ENCODE measurements at places on chromosomes 3 and 15.

DNA sequence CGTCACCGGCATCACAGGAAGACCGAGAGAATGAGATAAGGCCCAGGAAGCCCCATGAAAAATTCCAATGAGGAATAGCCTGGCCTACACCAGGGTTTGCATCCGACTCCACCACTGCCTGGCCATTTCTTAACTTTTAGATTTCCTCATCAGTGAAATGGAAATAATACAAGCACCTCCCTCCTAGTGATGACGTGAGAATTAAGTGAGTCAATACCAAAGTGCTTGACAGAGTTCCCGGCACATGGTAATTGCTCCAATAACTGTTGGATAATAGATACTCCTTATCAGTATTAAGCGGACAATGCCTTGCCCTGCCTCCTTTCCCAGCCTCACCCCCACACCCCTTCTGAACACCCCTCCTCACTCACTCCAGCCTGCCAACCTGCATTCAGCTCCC is 105.4 kb downstream of the TLE3 start:
- no peak for DNase-seq

DNA sequence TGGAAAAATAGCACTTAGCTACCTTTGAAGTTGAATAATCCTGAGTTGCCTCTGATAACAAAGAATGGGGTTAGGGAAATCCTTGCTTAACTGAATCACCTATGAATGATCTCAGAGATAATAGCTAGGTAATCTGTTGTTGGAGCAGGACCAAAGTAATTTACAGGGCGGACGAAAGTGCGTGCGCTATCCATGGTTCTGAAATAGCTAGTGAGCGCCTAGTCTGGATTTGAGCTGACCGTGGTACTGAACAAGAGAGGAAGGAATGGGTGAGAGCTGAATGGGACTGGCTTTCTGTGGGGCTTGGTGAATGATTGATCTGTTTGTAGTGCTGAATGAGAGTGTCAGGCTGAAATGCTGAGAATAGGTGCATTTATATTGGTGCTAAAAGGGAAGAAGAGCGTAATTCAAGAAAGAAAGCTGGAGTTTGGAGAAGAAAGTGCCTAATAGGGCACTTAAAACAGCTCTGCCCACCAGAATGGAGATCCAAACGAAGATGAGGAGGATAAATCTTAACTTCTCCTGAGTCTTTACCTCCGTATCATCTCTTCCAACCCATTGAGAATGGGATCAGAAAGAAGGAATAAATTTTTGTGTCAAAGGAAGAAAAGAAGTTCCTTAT is 10.1 kb downstream of the SCN10A start:
- no peak for DNase-seq

DNA sequence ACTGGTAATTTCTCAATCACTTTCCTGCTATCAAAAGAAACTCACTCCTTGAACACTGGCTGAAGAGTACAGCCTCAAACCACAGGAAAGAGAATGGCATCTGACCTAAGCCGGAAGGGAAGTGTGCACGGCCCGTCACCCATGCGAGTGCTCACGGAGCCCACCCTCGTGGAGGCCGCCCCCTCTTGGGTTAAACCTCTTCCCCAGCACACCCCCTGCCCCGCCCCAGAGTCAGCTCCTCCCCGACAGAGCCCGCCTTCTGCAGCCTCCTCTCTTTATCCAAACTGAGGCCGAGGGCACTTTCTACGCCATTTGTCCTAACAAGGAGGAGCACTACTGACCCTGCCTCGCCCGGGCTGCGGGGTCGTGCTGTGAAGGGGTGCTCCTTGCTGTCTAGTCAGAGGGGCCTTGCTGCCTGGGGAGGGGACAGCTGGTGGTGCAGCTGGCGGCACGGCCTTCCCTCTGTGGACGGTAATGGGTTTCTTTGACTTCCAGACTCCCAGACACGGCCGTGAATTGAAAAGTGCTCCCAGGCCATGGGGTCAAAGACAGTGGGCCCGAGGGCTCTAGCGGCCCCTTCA is 137.7 kb downstream of the NSMCE3 start:
- no peak for DNase-seq

DNA sequence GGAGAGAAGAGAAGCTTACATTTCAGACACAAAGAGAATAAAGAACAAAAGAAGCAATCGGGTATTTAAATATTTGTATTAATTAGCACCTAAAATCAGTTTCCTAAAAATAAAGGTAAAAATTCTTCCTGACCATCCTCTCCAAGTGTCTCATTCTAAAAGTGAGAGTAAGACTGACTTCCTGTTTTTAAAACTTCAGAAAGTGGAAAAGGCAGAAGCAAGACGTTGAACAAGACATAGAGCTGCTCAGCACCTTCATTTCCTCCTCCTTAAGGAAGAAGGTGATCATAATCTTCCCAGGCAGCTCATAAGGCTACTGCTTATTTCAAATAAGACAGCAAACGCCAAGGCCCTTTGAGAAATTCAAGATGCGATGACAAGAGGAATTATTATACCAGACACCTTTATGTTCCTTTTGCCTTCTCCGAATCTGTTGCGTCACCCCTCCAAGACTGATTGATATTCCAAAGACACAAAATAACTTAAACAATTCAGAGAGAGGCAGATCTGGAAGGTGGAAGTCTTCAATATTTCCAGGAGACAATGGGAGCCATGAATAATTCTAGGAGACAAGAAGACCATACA is 238.8 kb upstream of the TLE3 start:
- DNase-seq: no peak

GRCh38 chr3:50653937-50654595 is 20.7 kb upstream of the DOCK3 start:
- no peak for DNase-seq

GRCh38 chr3:72591522-72592421 is 256.5 kb downstream of the SHQ1 start:
- no peak for DNase-seq

GRCh38 chr3:119817583-119818363 is 35.9 kb downstream of the NR1I2 start:
- no peak for DNase-seq

GRCh38 chr15:79117442-79118204 is 27.0 kb upstream of the RASGRF1 start:
- no peak for DNase-seq

- DNase-seq: no peak
These were observed 21.5 kb downstream of the FAM174B start for GRCh38 chr15:92634060-92634459.

DNA sequence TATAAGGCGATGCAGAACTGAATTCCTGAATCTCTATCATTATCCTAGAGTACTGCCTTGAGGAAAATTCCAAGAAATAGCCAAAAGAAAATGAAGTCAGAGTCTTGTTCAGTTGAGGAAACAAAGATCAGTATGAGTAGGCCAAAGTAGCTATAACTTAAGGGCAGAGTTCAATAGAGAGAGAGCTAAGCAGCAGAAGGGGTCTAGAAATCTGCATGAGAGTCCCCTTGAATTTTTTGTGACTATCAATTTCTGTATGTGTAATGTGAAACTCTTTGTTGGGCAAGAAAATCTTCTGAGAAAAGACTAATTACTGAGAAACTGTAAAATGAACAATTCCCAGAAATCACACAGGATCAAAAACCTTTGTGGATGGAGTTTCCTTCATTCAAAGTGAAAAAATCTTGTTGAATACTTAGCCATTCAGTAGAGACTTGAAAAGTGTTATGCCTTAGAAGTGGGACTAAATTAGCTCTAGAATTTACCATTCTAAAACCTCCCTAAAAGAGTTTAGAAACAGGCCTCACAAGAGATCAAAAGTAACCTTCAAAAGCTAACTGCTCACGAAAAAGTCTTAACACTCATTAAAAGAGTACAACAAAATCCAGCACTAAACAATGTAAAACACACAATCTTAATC is 43.1 kb upstream of the FNDC3B start:
- no peak for DNase-seq

GRCh38 chr15:101489237-101489598 is 289 bp downstream of the PCSK6 start:
- DNase-seq: peak; percentile 6

- DNase-seq: no peak
These were observed 500 bp downstream of the PARP6 start for GRCh38 chr15:72271895-72272212.

DNA sequence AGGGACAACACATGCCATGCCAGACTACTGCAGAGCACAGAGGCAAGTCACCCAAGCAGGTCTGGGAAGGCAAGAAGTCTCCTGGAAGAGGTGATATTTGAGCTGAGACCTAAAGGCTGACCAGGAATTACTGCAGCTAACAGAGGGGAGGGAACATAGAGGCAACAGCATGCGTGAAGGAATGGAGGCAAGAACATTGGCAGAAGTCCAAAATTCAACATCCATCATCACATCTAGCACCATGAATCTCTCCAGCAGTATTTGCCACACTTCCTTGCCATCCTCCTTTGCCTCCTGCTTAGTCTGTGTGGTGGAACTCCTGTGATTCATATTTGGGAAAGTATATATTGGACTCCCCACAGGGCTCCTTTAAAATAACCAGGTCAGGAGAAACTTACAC is 870 bp upstream of the TSEN2 start:
- DNase-seq: no peak

GRCh38 chr3:180011927-180012326 is 24.8 kb downstream of the PEX5L start:
- DNase-seq: no peak

DNA sequence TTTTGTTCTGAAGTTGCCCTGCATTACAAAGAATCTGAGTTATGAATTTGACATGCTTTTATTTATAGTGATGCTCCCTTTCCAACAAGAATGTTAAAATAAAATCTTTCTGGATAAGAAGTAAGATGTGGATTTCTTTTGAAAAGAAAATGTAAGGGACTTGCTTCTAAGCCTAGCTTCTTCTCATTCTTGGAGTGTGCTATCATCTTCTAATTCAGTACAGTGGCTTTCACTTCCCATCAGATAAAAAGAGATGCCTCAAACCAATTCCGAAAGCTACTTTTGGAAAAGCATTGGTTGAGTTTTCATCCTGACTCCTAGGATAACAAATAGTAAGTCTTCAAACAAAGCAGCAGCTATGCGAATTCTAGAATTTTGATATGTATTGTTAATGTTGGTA is 197.0 kb upstream of the ZPLD1 start:
- DNase-seq: no peak

GRCh38 chr3:30187366-30187765 is 419.0 kb upstream of the TGFBR2 start:
- DNase-seq: no peak

DNA sequence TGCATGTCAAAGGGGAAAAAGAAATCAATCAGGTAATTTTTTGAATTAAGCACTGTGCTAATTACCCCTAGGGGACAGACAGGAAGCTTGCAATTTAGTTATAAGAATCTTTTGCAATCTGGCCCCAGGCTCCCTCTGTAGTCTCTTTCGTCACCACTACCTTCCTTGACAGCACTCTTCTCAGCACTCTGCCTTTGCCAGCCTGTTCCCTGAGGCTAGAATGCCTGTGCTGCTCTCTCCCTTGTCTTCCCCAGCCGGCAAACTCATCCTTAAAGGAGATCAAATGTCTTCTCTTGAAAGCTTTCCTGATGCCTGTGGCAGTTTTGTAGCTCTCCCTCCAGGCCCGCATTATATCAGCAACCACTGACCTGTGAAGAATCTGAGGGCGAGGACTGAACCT is 32.4 kb upstream of the PRTG start:
- no peak for DNase-seq

DNA sequence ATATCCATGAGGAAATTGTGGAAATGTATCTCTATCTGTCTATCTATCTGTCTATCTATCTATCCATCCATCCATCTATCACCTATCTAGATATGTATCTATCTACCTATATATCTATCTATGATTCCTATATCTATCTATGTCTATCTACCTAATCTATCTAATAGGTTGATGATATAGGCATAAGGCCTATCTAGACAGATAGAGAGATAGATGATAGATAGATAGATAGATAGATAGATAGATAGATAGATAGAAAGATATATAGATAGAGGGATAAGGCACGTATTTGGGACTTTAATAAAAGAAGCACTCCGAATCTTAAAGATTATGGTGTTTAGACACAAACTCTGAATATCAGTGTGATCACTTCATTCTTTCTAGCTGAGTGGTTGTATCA is 58.1 kb downstream of the DIPK2A start:
- no peak for DNase-seq

- no peak for DNase-seq
These were observed 38.4 kb upstream of the PPP2R3A start for GRCh38 chr3:135927155-135927554.

GRCh38 chr15:45588219-45588875 is 1.2 kb downstream of the BLOC1S6 start:
- no peak for DNase-seq

DNA sequence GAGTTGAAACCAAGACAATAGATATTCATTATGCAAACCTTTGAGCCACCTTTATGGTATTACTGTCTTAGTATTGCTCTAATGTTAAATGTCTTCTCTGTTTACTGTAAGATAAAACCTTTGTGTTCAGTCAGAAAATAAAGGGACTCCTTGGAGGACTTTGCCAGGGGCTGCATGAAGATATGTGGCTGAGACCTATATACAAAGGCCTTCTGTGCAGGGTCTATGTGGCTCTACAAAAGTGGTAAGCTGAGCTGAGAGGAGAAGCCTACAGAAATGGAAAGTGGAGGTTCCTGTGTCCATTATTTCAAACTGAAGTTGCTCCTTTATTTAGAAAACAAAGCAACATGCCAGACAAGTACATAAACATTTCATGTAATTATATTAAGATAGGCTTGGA is 131.5 kb downstream of the FNDC3B start:
- DNase-seq: peak; percentile 28

DNA sequence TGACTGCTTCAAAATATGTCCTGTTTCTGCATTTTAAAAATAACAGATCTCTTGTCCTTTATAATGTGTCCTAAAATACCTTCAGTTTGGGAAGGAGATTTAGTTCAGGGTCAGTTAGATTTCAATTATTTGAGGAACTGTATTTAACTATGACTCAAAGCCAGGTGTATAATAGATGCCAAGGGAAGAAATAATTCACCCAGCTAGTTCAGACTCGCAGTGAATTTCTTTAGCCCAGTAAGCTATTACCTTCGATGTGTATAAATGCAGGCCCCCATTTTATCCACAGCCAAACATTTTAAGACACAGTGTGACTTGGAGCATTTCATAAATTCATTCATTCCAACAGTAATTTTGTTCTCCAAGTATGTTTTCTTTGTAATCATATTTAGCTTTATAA is 458.0 kb downstream of the ZNF385D start:
- no peak for DNase-seq

DNA sequence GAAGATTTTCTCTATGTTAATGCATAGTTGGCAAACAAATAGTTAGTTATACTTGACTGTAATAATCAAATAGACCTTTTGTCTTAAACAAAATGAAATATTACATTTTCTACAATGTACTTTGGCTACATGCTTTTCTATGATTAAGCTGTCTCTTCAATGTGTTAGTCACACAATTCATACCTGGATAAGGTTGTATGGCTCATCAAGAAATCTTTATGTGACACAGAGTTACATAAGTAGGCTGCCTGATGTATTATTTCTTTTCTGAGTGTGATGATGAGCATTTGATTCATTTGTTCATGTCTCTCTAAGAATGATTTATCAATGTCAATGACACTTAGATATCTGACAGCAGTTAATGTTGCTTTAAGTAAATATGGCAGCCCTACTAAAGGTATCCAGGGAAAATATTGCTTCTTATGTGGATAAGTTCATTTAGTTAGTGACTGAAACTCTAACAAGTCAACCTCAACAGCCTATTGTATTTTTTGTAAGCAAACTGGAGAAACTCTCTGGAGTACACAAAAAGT is 157.4 kb upstream of the SOX2 start:
- no peak for DNase-seq

GRCh38 chr3:53044711-53045517 is 959 bp downstream of the SFMBT1 start:
- no peak for DNase-seq

- DNase-seq: no peak
These were observed 484.5 kb upstream of the NR2F2 start for GRCh38 chr15:95845862-95846515.
